ENCODE measurements at places on chromosomes 13 and 19.

DNA sequence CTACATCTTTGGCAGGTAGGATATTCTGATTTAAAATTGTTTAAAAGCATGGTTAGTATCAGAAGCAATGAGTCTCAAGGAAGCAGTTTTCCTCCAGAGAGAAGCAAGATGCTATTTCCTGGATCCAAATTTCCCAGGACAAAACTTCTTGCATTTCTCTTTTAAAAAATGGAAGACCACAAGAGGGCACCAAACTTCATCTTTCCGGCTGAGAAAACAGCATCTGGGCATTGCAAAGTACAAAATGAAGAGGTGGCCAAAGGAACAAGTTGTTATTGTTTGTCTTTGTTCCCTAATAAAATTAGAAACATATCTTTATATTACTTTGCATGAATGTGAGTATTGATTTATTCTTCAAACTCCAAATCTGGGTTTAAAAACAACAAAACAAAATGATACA, 60.0 kb upstream of the LRCH1 start:
- no peak for DNase-seq

DNA sequence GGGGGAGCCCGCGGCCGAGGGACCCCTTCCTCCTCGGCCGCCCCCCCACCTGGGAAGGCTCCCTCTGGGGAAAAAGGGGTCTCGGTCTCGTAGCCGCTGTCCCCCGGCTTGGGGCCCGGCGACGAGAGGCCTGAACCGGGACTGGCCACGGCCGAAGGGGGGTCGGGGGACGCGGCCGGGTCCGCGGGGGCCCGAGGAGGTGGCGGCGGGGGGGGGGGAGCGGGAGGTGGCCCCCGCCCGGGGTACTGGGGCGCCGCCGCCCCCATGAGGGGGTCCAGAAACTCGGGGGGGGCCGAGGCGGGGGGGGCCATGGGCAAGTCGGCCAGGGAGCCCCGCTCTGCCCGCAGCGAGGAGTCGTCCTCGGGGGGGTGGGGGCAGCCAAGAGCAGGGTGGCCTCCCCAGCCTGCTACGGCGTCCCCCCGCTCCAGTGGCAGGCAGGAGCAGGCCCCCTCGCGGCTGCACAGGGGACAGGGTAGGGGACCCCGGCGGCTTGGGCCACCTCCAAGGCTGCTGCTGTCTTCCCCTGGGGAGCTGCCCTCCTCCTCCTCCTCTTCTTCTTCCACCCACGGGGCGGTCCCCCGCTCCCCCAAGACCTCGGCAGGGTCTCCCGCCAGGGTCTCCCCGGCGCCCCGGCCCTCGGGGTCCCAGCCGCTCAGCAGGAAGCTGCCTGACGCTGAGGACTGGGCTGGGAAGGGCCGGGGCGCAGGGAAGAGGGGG, 12.9 kb downstream of the LMTK3 start:
- no peak for DNase-seq

- peak; percentile 87 for DNase-seq
Measured at GRCh38 chr13:40440990-40441820, 225.2 kb downstream of the FOXO1 start.

GRCh38 chr19:48493718-48494401, 17.8 kb downstream of the LMTK3 start:
- no peak for DNase-seq

- DNase-seq: no peak
Measured at GRCh38 chr19:51810223-51810622, 15.3 kb downstream of the FPR3 start.

- no peak for DNase-seq
Measured at GRCh38 chr19:2846180-2846894, 5.1 kb downstream of the ZNF555 start.

- DNase-seq: no peak
Measured at GRCh38 chr13:37481011-37481884, 117.3 kb downstream of the POSTN start.

GRCh38 chr13:21934284-21934683, 263.4 kb downstream of the FGF9 start:
- no peak for DNase-seq

DNA sequence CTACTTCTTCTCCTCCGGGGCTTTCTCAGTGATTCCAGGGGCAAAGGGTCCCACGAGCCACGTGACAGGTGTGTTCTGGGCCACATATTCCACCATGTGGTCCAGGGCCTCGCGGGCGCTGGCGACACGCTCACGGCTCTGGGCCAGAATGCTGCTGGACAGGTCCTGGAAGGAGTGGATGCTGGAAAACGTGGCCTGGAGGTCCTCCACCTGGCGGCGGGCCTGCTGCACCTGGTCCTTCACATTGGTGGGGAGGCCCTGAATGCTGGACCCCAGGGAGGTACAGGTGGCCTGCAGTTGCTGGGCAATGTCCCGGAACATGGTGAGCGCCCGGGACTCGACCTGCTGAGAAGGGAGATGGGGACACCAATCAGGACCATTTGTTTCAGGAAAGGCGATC, 7.7 kb upstream of the TICAM1 start:
- no peak for DNase-seq

GRCh38 chr19:31705656-31706055, 356.4 kb upstream of the TSHZ3 start:
- DNase-seq: no peak

DNA sequence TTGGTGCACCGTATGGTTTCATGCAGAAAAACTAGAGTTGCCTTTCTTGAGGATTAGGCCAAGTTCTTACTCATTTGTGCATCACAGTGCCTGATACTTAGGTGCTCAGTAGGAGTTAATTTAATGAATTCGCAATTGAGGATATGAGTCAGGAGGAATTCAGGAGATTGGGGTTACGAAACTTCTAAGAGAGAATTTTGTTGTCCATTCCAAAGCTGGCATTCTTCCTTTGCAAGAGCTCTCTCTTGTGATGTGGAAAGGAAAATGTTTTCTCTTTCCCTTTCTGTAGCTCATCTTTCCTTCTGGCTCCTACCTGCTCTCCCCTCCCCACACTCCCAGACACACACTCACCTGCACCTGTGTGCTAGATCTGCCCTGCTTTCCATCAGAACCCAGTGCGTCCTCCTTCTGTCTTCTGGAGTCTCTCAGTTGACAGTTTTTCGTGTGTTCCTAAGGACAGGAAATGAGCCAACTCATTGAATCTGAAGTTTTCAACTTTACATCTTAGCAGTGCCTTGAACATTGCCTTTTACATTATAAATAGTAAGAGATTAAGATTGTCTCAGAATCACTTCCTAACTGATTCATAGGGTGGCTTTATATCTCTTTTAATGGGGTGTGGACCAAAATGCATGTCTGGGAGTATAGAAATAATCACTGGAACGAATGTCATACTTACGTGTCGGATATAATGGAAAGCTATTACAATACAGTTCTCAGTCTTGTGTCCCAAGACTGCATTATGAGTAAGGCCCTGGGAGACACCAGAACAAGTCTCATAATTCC, 19.7 kb upstream of the ERCC5 start:
- no peak for DNase-seq

GRCh38 chr19:18317961-18318800, 4.7 kb downstream of the LSM4 start:
- DNase-seq: no peak

DNA sequence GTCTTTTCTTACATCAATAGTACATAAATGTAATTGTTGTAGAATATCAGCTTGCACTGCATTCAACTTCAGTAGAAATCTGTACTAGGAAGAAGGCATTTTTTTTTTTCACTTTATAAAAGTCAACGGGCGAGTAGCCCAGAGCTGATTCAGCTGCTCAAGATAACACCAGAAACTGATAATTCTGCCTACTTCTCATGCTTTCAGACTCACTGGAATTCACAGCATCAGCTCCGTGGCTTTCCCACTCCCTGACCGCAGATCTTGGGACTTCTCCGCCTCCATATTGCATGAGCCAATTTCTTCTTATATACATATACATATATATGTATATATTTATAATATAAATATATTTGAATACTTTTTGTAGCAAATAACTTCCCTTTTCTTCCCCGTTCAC, 263.1 kb upstream of the RXFP2 start:
- no peak for DNase-seq

GRCh38 chr19:2239771-2240770, 3.4 kb downstream of the SF3A2 start:
- no peak for DNase-seq

DNA sequence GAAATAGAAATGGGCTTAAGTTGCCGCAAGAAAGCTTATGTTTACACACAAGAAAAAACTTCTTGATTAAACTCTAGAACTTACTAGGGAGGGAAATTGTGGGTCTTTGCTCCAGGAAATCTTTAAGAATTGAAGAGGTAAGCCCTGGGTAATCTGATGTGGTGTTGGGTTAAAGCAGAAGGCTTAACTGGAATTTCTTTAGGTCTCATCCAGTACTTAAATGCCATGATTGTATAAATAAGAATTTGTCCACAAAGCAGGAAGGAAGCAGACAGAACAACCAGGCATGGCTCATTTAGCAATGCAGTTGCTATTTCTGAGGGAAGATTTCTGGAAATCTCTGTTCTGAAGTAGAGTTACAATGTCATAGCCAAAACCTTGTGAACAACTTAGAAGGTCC, 360.4 kb downstream of the KLF5 start:
- no peak for DNase-seq

GRCh38 chr13:27496006-27496405, 45.6 kb upstream of the MTIF3 start:
- DNase-seq: no peak

- no peak for DNase-seq
Measured at GRCh38 chr19:45670670-45671453, 2.8 kb downstream of the GIPR start.

- DNase-seq: no peak
Measured at GRCh38 chr13:22114630-22115311, 443.9 kb downstream of the FGF9 start.

DNA sequence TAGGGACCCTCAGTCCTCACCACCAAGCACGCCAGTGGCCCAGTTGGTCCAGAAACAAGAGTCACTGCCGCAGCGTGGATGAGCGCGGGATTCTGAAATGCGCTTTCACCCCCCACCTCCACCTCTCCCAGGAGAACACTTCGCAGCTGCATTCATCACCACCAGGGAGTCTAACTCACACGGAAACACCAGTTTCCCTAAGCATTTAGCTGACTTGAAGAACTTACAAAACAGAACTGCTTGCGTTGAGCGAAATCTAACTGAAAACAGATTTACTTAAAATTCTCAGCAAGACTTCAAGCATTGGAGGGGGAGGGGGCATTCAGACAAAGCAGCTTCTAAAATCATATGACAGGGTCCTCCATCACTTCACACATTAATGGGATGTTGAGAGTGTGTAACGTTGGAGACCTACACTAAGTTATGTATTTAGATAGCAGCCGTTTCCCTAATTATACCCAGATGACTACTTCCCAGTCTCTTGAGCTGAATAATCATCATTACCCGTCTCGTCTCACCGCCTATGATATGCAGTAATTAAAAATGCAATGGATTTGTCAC, 258.2 kb upstream of the IRS2 start:
- DNase-seq: no peak

DNA sequence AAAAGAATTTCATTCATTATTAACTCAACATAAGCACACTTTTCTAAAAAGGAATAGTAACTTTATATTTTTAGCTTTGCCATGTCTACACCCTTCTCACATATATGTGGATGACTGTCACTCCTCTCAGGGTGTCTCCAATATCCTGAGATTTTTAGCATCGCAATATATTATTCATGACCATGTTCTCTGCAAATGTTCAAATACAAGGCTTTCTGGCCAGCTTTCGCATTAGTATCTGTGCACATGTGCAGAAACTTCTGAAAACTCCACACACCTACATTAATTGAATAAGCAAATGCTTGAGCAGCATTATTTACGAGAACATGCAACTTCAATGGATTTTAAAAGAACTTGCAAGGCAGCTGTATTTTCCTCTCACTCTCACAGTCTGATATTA, 334.8 kb downstream of the PCDH9 start:
- no peak for DNase-seq

DNA sequence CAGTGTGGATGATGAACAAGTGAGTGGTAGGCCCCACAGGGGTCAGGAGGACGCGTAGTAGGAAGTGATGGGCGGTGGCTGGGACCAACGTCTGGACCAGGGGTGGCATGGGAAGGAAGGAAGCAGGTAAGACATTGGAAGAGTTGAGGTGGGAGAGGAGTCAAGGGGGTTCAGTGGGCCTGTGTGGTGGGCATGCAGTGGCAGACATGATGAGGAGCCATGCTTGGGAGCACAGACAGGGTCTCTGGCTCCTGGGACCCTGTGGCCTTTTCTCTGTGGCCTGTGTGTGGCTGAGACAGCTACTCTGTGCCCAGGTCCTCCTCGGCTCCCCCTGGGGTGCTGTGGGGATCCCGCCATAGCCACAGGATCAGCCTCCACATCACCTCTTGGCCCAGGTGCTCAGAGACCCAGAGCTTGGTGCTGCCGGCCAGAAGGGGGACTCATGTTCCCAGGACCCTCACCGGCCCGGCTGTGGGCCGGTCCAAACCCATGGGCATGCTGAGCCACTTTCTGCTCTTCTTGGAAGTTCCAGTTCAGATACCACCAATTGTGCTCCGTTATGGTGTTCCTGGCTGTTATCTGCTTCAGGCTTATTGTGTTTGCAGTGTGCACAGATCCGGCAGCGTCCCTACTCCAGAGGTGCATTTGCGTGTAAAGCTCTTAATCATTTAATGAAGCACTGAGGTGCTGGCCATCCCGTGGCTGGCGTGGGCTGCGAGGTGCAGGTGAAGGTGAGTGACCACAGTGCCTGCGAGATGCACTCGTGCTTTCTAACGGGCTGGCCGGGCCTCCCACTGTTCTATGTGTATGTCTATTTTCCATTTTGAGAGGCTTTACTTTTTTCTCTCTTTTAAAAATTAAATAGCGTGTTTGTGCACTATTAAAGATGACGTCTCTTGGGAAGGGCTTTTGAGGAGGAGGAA, 147.9 kb downstream of the TEX29 start:
- peak; percentile 36 for DNase-seq

DNA sequence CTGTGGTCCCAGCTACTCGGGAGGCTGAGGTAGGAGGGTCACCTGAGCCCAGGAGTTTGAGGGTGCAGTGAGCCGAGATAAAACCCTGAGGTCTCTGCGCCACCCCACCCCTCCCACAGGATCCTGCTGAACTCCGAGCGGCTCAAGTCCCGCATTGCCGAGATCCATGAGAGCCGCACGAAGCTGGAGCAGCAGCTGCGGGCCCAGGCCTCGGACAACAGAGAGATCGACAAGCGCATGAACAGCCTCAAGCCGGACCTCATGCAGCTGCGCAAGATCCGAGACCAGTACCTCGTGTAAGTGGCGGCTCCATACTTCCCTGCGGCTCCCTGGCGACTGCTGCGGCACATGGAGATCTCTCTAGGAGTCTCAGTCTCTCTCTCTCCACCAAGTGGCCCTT, 6.6 kb upstream of the IFI30 start:
- no peak for DNase-seq
